ENCODE measurements at places on chromosomes 11 and 22.
A peak's percentile ranks its signal among the peaks of the same experiment; 100 is the strongest.

DNA sequence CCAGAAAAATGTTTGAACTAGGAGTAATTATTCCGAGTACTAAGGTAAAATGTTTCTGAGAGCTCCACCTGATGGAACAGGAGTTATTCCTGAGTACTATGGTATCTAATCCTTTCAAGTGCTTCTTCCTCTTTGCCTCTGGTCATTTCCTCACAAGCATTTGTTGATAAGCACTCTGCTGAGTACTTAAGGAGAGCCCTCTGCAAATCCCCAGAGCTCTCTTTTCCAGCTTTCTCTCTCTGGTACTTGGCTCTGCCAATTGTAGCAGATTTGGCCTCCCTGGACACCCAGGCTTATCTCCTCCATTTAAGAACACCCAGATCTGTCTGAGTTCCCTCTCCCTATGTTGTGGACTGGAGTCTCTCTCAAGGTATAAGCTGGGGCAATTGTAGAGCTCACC, 457.0 kb downstream of the MN1 start:
- no peak for DNase-seq

DNA sequence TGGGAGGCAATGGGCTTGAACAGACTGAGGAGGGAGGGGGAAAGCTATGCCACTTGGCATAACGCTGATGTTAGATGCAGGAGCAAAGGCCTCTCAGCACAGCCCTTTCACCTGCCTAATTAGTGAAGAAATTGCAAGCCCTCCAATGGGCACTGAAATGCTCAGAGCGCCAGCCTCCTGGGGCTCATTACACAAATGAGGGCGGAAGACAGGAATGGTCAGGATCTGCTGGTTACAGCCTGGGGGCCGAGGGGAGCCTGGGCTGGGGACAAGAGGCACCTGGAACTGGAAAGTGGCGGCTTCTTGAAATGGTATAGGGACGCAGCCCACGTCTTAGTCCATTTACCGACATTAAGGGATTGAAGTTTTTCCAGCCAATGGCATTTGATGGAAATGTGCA, 50.2 kb upstream of the PLET1 start:
- DNase-seq, result no peak

DNA sequence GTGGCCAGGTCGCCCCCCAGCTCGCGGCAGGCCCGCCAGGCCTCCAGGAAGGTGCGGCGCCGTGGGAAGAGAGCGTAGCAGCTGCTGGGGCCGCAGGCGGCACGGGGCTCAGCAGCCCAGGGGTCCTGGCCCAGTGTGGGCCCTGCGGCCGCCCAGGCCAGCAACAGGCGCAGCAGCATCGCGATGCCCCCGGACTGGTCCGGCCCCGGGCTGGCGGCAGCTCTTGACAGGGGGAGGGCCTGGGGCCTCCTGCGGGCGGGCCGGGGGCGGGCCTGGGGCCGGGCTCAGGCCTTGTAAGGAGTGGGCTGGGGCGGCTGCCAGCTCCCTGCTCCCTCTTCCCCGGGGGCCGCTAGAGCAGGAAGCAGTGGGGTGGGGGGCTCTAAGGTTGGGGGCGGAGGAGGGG, at the start of gene CD248:
CD248 (minus strand) TSS at position 196 of the 403 bp plus-strand sequence; CDS start at position 179, 17 bp downstream.
- DNase-seq, result no peak

DNA sequence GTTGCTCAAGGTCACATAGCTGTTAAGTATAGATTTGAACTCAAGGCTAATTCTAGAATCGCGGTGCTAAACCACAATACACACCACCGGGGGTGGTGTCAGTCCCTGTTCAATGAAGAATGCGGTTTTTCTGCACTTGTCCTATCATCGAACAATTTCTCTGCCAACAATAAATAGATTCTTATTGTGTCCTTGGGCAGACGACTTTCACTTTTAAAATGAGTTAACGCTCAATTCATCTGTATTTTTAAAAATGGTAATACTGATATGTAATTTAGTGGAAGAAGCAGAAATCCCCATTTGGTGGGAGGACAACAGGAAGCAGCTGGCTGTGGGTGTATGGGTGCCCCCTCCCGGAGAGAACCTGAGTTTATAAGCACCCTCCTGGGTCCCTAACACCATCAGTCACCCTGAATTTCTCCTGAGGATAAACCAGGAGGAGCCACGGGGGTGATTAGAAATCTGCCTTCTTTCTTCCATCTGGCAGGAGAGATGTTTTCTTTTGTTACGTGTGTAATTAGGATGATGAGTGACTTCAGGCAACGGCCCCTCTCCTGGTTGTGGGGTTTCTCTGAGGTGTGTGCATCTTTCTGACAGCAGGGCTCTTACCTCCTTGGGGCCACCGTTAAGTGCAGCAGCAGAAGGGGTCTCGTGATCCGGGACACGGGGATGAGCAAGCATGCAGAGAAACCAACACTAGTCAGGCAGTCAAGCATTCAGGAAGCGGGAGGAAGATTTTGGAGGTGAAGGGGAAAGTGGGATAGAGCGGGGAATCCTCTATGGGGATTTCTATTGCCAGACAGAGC, 87.7 kb downstream of the GRAMD1B start:
- DNase-seq, result no peak

DNA sequence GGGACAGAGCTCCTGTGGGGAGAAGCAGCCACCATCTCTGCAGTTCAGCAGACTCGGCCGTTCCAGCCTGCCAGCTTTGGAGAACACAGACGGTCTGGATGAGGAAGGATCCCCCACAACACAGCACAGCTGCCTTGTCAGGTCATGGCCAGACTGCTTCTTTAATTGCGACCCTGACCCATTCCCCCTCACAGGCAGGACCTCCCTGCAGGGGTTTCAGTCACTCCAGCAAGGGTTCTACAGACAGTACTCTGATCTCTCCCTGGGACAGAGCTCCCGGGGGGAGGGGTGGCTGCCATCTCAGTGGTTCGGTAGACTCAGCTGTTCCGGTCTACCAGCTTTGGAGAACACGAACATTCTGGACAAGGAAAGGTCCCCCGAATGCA, 173.5 kb downstream of the TTC28 start:
- DNase-seq, result no peak

DNA sequence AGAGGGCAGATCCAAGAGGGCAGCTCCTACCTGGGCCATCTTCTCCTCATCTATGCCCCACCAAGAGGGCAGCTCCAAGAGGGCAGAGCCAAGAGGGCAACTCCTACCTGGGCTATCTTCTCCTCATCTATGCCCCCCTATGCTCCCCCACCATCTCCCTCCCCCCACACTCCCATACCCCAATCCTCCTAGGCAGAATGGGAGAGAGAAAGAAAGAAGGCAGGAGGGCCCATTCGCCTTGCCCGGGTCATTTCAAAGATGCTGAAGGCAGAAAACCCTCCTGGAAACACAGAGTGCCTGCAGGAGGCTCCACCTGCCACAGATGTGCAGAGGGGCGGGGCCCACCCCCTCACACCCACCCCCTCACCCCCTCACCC, 78.5 kb downstream of the BUD13 start:
- no peak for DNase-seq

- no peak for DNase-seq
Measured at GRCh38 chr22:36578619-36579018, 49.7 kb upstream of the EIF3D start.

DNA sequence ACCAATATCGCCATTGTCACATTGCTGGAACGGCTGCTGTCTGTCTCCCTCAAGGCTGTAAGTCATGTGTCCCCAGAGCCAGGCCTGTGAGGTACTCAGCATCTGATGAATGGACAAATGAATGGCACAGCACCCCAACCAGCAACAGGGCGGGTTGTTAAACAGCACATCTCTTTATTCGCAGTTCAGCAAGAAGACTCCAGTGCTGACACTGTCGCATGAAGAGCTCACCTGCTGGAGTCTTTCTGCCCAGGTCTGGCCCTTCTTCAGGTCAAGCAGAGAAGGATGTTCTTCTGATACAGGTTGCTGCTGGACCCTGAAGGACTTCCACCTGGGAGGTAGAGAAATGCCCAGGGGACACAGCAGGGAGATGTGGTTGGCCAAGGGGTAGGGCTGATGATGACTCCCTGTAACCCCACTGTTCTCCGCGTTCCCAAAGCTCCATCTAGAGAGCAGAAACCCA, 4.8 kb downstream of the SPATA19 start:
- DNase-seq, result no peak

DNA sequence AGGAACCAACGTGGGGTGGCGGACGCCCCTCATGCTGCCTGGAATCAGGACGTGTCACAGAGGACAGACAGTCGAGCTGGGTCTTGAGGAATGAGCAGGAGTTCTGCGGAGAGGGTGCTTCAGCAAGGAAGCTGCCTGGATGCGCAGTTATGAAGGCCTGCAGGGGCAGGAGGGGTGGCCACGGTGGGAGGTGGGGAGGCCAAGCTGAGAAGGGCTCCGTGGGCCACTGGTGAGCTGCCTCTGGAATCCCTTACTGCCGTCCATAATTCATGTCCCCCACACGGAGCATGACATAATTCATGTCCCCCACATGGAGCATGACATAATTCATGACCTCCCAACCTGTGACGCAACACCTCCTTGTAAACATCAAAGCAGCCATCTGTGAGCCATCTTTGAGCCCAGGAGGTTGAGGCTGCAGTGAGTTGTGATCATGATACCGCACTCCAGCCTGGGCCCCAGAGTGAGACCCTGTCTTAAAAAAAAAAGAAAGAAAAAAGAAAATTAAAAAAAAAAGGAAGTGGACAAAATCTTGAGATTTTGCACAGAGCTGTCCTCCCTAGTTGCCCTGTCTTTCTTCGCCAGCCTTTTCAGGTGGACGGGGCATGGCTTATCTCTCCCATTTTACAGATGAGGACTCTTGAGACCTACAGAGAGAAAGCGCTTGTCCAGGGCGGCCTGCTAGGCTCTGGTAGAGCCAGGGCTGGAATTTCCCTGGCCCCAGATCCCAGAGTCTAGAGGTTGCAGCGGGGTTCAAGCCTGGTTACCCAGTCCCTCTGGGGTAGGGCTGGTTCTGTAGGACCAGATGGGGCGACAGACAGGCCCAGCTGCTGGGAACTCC, 24.3 kb upstream of the PICK1 start:
- DNase-seq, result peak; percentile 73

DNA sequence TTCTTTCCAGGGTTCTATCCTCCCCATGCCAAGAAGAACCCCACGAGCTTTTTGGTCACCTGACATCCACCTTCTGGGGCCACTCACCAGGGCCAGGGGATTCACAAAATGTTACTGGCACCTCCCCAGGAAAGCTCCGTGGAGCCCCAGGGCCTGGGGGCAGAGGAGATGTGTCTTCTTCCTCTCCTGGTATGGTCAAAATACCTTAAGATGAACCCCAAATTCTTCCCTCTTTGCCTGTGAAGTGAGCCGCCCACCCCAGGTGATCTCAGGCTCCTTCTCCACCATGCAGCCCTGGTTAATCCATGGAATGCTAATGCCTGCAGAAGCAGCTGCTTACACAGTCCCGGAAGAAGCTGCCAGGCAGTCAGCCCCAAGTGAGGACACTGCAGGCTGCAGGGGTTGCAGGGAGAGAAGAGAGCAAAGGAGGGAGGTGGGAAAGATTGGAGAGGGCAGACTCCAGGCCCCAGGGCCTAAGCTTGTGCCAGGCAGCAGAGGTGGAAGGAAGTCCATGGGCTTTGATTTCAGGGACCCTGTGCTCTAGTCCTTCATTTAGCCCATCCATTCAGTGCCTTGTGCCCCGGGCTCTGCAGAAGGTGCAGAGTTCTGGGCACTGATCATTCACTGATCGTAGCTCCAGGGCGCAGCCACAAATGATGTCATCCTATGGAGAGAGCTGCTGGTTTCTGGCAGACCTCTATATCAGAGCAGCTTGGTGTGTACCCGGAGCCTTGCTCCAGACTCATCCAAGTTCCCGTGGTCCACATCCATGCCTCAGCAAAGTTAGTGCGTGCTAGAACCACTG, 127.9 kb upstream of the NECTIN1 start:
- no peak for DNase-seq

GRCh38 chr11:117978991-117979390, 7.2 kb upstream of the IL10RA start:
- no peak for DNase-seq

- peak; percentile 67 for DNase-seq
Measured at GRCh38 chr22:40726514-40726913, 47.2 kb downstream of the MCHR1 start.

DNA sequence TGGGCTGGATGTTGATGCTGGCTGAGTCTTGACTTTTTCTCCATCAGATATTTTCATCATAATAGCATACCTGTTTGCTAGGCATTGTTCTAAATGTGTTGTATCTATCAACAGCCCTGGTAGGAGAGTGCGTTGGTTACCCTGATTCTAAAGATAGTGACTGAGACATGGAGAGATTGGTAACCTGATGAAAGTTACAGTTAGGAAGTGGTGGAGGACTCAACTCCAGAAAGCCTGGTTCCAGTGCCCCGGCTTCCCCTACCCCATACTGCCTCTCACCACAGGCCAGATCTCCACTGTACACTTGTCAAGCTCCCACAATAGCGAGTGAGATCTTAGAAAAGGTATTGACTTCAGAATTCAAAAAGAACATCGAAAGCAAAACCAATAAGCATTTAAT, 22.8 kb upstream of the RELT start:
- DNase-seq, result no peak

DNA sequence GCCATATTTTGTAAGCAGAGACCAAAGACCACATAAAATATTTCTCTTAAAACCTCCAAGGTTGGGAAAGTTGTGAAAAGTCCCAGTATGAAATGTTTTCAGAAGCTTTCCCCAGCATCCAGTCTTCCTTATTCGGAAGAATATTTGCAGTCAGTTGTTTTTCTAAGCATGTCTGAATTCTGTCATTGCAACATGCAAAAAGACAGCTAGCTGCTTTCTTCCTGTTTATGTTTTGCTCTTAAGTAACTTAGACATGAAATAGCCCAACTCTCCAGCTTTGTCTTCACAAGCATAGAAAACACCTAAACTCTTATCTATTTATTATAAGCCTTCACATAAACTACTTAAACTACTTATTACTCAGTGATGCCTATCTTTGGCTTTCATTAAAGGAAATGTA, 57.9 kb upstream of the MMP13 start:
- DNase-seq, result no peak

DNA sequence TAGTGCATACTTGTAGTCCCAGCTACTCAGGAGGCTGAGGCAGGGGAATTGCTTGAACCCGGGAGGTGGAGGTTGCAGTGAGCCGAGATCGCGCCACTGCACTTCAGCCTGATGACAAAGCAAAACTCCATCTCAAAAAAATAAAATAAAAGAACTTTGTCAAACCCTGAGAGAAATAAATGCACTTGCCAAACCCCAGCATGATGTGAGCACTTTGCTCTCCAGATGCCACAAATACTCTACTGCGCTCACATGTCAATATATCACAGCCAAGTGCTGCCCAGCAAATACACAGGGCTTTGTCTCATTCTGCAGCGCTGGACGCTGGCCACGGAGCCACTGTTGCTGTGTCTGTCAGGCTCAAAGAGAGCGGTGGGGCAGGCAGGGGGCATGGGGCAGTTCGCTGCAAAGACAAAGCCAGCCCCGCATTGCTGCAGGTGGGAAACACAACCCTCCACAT, 45.1 kb downstream of the AHNAK start:
- DNase-seq, result no peak

GRCh38 chr22:44918166-44918924, 91.5 kb downstream of the PHF21B start:
- DNase-seq, result no peak

DNA sequence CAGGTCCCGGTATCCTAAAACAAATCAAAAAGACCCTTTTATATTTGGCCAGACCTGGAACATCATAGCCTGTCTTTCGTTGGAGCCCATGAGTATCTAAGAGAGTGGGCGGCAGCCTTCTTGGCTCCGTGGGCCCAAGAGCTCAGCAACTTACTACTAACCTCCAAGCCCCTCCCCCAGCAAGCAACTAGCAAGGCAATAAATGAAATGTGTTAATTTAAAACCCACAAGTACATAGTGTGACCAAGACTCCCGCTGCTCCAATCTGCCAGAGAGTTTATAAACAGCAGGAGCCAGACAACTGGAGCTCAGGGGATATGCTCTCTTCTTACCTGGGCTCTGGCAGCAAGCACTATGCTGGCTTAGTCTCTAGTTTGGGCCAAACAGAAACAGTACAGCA, 40.8 kb upstream of the CYP2D6 start:
- DNase-seq, result no peak

All from RPMI7951 (cell line).